Fibroblast of lung (primary cell): ENCODE measurements at places on chromosomes 3 and 15. TPM values are rescaled to one million over a fixed set of nuclear protein-coding genes. Genes with fewer than 3 reads are reported as not detected.

ADAMTSL3 gene
- 0.17 and 0.26 TPM in 2 replicates for total RNA-seq

- no peaks in the 10 kb centered on the region for H3K4me1 ChIP-seq
- H3K27me3 ChIP-seq = no peaks in the 10 kb centered on the region
- H3K4me3 ChIP-seq = no peak overlapping the region
- H3K36me3 ChIP-seq = no peaks in the 10 kb centered on the region
- no peak for DNase-seq
- no peak overlapping the region for H3K27ac ChIP-seq
These were observed 826.8 kb upstream of the NR2F2 start for GRCh38 chr15:95503640-95504225.

DNA sequence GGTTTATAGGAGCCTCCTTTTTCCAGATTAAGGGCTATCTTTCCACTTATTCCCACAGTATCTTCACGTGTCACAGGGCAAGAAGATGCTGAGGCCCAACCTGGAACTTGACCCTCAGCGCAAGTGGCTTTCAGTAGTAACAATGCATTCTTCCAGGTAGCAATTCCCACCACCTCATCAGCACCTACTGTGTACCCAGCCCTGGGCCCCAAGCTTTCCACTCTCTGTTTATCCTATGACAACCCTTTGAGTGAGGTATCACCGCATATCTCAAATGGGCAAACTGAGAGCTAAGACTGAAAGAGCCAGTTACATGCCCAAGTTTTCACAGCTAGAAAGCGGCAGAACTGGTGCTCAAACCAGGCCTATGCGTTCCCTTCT lies 88.2 kb downstream of the CPN2 start:
- no peak for DNase-seq
- peaks cover 2% of the 10 kb centered on the region for H3K4me1 ChIP-seq
- no peak overlapping the region for H3K4me3 ChIP-seq
- no peaks in the 10 kb centered on the region for H3K27me3 ChIP-seq

TYRO3 gene
- 9.8 and 14.9 TPM in 2 replicates for total RNA-seq

- H3K36me3 ChIP-seq = no peaks in the 10 kb centered on the region
- no peak overlapping the region for H3K4me3 ChIP-seq
- no peak for DNase-seq
- H3K27ac ChIP-seq = no peak overlapping the region
- no peaks in the 10 kb centered on the region for H3K4me1 ChIP-seq
These were observed 732.8 kb upstream of the CFAP20DC start for GRCh38 chr3:59782664-59783063.

- no peaks in the 10 kb centered on the region for H3K36me3 ChIP-seq
- H3K4me1 ChIP-seq = no peaks in the 10 kb centered on the region
- H3K27ac ChIP-seq = no peak overlapping the region
- no peak for DNase-seq
- H3K27me3 ChIP-seq = no peaks in the 10 kb centered on the region
- no peak overlapping the region for H3K4me3 ChIP-seq
These were observed 231.3 kb downstream of the PLCL2 start for GRCh38 chr3:17116007-17116600.

- H3K4me3 ChIP-seq = no peak overlapping the region
- H3K27me3 ChIP-seq = no peaks in the 10 kb centered on the region
- no peaks in the 10 kb centered on the region for H3K36me3 ChIP-seq
- H3K4me1 ChIP-seq = no peaks in the 10 kb centered on the region
These were observed 37.1 kb upstream of the ST3GAL6 start for GRCh38 chr3:98726084-98726483.

ADAMTS9 gene
- 1.8 and 2.1 TPM in 2 replicates for total RNA-seq

DNA sequence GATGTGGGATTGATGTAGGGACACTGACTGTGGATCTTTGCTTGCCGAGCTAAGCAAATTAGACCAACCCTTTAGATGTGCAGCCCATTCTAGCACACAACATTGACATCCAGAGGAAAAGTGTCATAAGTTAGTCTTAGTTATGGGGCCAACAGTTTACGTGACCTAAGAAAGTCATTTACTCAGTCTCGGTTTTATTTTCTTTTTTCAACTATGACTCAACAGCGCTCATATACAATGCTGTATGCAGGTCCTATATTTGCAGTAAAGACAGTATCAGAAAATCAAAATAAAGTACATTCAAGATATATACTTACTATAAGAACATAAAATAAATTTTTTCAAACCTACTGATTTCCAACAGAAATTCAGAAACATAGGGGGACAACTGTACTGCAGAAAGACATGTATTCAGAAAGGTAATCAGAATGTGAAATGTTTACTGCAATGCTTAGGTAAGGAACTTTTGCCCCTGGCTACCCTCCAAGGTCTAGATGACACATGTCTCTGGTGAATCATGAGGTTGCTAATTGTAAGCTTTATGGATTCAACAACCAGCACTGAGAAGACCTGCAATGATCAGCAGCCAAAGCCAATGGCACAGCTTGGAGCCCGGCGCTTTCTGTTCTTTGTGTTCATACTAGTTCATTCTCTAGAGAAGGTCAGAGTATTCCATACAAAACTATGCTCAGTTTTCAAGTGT lies 317.5 kb upstream of the CNTN6 start:
- H3K27ac ChIP-seq = no peak overlapping the region
- DNase-seq = no peak

BTLA gene
- total RNA-seq = under 0.01 TPM in 1 of 2 replicates, not detected in the other

- H3K4me1 ChIP-seq = peaks cover 8% of the 10 kb centered on the region
- H3K36me3 ChIP-seq = no peaks in the 10 kb centered on the region
- H3K4me3 ChIP-seq = no peak overlapping the region
- H3K27me3 ChIP-seq = no peaks in the 10 kb centered on the region
- DNase-seq = peak; percentile 77
These were observed 125.2 kb downstream of the TMCO5A start for GRCh38 chr15:38059665-38060064.

DNA sequence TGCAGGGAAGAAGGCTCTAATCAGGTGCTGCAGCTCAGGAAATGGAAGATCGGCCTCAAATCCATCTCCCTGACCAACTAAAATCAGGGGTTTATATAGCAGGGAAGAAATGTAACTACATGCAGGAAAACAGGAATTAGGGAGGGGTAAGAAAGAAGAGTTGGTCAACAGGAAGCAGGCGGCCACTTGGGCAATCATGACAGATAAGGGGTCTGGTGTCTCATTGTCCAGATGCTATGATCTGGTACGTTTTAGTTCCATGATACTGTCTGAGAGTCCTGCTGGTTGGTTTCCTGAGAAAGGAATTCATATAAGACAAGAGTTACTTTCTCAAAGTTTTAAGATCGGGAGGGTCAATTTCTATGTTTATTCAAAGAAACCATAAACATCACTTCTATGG lies 24.2 kb downstream of the KATNBL1 start:
- no peaks in the 10 kb centered on the region for H3K27me3 ChIP-seq
- no peak overlapping the region for H3K27ac ChIP-seq
- no peak overlapping the region for H3K4me3 ChIP-seq
- H3K36me3 ChIP-seq = no peaks in the 10 kb centered on the region
- DNase-seq = no peak

DNA sequence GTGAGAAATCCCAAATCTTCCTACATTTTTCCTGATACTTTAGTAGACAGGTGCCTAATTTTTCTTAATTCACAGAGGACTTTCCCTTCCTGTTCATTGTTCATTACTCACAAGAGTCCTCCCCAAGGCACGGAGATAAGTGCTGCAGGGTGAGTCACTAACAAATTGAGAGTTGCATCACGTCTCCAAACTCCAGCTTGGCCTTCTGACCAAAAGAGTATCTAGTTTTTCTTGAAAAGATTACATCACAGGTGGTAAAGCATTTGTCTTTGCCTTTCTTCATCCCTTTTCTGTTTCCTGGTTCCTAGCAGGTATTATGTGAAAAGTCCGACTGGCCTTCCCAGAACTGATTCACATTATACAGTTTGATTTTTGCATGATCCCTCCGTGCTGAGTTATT lies 24.9 kb upstream of the RASGRP1 start:
- H3K4me1 ChIP-seq = no peaks in the 10 kb centered on the region
- H3K27ac ChIP-seq = no peak overlapping the region
- H3K4me3 ChIP-seq = no peak overlapping the region
- peak; percentile 82 for DNase-seq
- H3K36me3 ChIP-seq = no peaks in the 10 kb centered on the region

MKRN2OS gene
- total RNA-seq = not detected in 2 replicates

DNA sequence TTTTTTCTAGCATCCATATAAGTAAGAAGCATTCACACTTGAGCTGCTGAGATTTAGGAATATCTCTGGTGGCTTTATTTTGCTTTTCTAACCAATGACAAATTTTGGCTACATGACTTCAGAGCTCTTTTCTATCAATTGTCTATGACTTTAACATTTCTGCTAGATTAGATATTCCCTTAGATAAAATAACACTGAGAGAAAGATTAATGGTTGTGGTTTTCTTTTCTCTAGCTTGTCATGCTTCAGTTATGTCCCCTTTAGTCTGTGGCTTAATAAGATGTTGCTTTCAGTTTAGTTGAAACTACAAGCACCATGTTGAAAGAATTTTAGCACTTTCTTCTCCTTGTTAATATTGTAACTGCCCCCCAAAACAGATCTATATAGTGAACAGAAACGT lies 665.6 kb upstream of the CCDC54 start:
- peak; percentile 63 for DNase-seq
- H3K4me1 ChIP-seq = no peaks in the 10 kb centered on the region
- no peaks in the 10 kb centered on the region for H3K36me3 ChIP-seq
- H3K4me3 ChIP-seq = no peak overlapping the region
- H3K27ac ChIP-seq = no peak overlapping the region
